Dermis blood vessel endothelial cell (primary cell): ENCODE measurements at places on chromosomes 4 and X. TPM values are rescaled to one million over a fixed set of nuclear protein-coding genes. Genes with fewer than 3 reads are reported as not detected.

DNA sequence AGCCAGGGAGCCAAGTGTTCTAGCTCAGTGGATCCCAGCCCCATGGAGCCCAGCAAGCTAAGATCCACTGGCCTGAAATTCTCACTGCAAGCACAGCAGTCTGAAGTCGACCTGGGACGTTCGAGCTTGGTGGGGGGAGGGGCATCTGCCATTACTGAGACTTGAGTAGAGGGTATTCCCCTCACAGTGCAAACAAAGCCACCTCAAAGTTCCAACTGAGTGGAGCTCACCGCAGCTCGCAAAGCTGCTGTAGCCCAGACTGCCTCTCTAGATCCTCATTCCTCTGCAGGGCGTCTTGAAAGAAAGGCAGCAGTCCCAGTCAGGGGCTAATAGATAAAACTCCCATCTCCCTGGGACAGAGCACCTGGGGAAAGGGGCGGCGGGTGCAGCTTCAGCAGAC, 226.3 kb downstream of the ZIC3 start:
- no peak for DNase-seq

DNA sequence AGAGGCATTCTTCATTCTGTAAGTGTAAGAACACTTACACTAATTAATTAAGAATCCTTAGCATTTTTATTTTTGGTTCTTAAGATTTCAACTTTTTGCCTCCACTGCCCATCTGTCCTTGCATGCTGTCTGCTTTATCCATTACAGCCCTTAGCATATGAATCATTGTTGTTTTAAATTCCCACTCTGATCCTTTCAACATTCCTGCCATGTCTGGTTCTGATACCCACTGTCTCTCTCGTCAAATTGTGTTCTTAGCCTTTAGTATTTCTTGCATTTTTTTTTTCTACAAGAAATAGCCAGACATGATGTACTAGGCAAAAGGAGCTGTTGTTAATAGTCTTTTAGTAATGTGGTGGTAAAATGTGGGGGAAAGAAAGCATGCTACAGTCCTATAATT, 1360.0 kb downstream of the TECRL start:
- DNase-seq, result no peak

CD38 gene
- 9.4 and 22.0 TPM in 2 replicates for total RNA-seq

GRCh38 chr4:244471-244870, 60.8 kb downstream of the ZNF732 start:
- DNase-seq, result peak; percentile 66

DNA sequence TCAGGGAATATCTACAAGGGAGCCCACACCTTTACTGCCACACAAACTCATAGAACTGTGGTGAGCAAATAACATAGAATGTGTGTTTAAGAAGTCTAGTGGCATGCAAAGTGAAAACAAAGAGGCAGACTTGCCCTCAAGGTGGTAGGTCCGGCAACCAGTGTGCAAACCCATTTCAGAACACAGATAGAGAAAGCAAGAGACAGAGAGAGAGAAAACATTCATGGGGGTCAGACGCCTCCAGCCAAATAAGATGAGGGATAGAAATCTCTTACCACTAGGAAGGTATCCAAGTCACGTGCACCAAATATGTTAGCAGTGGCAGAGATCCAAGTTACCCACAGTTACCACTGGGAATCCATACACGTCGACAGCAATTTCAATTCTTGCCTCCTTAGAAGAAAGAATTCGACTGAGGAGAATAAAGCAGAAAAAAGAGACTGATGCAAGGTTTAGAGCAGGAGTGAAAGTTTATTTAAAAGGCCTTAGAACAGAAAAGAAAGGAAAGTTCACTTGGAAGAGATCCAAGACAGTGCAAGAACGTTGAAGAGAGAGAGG, 252.8 kb downstream of the NAP1L3 start:
- no peak for DNase-seq

DNA sequence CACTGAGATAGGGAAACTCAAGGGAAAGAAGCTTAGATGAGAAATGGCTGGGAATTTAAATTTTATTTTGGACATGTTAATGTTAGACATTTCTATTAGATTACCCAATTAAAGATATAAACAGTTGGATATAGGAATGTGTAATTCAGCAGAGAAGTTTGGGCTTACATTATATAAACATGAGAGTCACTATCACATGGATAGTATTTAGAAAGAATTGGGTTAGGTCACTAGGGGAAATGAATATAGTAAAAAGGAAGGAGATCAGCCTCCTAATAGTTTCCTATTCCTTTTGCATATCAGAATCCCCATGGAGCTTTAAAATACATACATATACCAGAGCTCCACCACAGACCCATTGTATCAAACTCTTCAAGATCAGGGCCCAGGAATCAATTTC, 19.6 kb upstream of the CXCL5 start:
- peak; percentile 16 for DNase-seq

- DNase-seq, result no peak
Measured at GRCh38 chr4:5942947-5943346, 50.1 kb upstream of the CRMP1 start.
